ENCODE measurements at places on chromosomes 11 and 22. TPM values are rescaled to one million over a fixed set of nuclear protein-coding genes. Genes with fewer than 3 reads are reported as not detected.

The TEX12 gene
- total RNA-seq = not detected

The MYOD1 gene
- total RNA-seq = 0.03 TPM

The MS4A3 gene
- not detected for total RNA-seq

The RIC3 gene
- total RNA-seq = 1.4 TPM

The MAPK8IP2 gene
- total RNA-seq = 2.6 TPM

The PGA5 gene
- total RNA-seq = not detected

The NLRP14 gene
- total RNA-seq = not detected

The ATG13 gene
- 62.5 TPM for total RNA-seq

The SLC25A18 gene
- total RNA-seq = 0.85 TPM
